ENCODE measurements at places on chromosomes 11 and 22. TPM values are rescaled to one million over a fixed set of nuclear protein-coding genes. Genes with fewer than 3 reads are reported as not detected.

The MRGPRX4 gene
- not detected for total RNA-seq

The MN1 gene
- 1.3 TPM for total RNA-seq

The OR52A1 gene
- not detected for total RNA-seq

The CASP1 gene
- 42.0 TPM for total RNA-seq

The APOBEC3F gene
- 1.2 TPM for total RNA-seq

The TEX54 gene
- not detected for total RNA-seq

The CCDC116 gene
- 0.80 TPM for total RNA-seq

DNA sequence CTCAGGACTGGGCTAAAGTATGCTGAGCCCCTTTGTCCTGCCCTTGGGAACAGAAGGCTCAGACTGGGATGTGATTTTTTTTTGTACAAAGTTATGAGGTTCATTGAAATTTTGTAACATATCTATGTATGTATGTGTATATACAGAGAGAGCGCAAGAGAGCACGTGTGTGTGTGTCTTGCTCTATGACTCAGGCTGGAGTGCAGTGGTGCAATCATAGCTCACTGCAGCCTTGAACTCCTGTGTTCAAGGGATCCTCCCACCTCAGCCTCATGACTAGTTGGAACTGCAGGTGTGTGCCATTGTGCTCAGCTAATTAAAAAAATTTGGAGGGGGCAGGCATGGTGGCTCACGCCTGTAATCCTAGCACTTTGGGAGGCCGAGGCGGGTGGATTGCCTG lies 5.7 kb downstream of the TMEM25 start:
- no peak overlapping the region for H3K27ac ChIP-seq
- H3K4me3 ChIP-seq: no peak overlapping the region
- no peaks in the 10 kb centered on the region for H3K27me3 ChIP-seq
- no peaks in the 10 kb centered on the region for H3K4me1 ChIP-seq
- DNase-seq: no peak
- H3K36me3 ChIP-seq: no peaks in the 10 kb centered on the region

DNA sequence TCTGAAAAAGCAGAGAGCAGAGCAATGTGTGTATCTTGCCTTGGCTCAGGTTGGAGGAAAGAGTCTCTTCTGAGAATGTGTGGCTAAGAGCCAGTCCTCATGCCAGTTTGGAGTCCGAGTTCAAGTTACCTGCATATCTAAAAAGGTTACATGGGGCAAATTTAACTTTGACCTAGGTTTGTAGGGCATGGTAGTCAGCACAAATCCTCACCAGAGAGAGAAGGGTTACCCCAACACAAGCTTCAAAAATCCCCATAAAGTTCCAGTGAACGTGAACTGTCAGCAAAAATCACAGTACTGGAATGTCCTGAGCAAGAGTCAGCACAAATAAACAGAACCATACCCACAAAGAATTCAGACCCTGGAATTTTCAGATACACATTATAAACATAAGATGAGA lies 13.8 kb downstream of the SDHD start:
- no peaks in the 10 kb centered on the region for H3K36me3 ChIP-seq
- H3K27ac ChIP-seq: no peak overlapping the region
- no peaks in the 10 kb centered on the region for H3K27me3 ChIP-seq
- no peaks in the 10 kb centered on the region for H3K4me1 ChIP-seq

DNA sequence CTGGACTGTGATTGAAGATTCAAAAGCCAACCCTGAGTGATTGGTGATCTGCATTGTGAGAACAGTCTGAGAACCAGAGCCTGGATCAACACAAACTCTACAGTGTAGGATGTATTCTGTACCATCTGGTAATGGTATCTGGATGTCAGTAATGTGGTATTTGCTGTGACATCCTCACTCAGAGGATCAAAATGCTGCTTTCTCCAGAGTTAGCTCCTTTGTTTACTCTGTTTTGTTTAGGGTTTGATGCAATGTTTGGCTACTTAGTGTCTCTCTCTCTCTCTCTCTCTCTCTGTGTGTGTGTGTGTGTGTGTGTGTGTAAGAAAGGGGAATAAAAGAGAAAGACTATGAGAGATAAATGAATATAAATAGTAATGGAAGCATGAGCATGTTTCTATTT lies 24.3 kb downstream of the CASP4 start:
- no peak overlapping the region for H3K27ac ChIP-seq
- no peaks in the 10 kb centered on the region for H3K27me3 ChIP-seq
- no peaks in the 10 kb centered on the region for H3K4me1 ChIP-seq
- no peak for DNase-seq
- peaks cover 43% of the 10 kb centered on the region for H3K36me3 ChIP-seq

- peaks cover 10% of the 10 kb centered on the region for H3K4me1 ChIP-seq
- DNase-seq: no peak
- no peak overlapping the region for H3K27ac ChIP-seq
- peaks cover 14% of the 10 kb centered on the region for H3K27me3 ChIP-seq
- no peak overlapping the region for H3K4me3 ChIP-seq
- no peaks in the 10 kb centered on the region for H3K36me3 ChIP-seq
Measured at GRCh38 chr11:35424157-35424940, 5.0 kb upstream of the SLC1A2 start.

- no peak overlapping the region for H3K4me3 ChIP-seq
- no peaks in the 10 kb centered on the region for H3K36me3 ChIP-seq
- no peak overlapping the region for H3K27ac ChIP-seq
- DNase-seq: no peak
- no peaks in the 10 kb centered on the region for H3K4me1 ChIP-seq
- no peaks in the 10 kb centered on the region for H3K27me3 ChIP-seq
Measured at GRCh38 chr22:19612866-19613572, 88.8 kb upstream of the CLDN5 start.

- H3K4me1 ChIP-seq: peaks cover 20% of the 10 kb centered on the region
- H3K4me3 ChIP-seq: no peak overlapping the region
- H3K27ac ChIP-seq: no peak overlapping the region
Measured at GRCh38 chr11:1860108-1860507, 7.2 kb downstream of the LSP1 start.

DNA sequence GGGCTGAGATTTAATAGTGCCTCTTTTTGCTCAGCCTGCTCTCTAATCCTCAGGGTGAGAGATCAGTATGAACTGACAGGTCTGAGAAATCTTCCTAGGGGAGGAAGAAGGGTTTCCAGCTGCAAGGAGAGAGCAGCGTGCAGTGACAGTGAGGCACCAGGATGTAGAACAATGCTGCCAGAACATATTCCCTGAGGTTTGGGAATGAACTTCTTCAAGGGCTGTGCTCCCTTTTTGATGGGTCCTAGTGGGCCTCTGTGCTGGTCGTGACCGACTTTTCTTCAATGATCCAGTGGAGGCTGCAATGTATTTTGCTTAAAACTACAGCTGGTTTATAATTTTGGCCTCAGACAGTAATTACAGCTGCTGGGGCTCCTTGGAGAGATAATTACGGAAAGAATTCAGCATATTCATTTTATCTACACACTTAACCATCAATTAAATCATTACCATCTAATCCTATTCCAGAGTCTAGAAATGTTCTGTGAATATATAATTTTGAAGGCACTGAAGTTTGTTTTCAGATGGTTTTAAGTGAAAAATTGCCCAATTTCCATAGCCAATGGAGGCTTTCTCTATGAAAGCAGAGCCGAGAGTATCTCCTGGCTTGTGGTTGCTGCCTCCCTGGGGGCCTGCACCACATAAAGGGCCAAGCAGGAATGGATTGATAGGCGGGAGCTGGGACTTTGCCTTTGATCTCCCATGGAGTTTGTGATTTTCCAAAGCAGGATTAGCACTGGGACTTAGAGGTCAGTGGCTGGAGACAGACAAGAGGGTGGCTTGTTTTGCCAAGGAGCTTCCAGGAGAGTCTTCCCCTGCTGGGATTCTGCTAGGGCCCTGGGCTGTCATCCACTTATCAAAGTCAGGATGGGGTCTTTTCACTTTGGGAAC lies 41.0 kb upstream of the OLFML1 start:
- H3K36me3 ChIP-seq: no peaks in the 10 kb centered on the region
- no peaks in the 10 kb centered on the region for H3K27me3 ChIP-seq
- H3K4me1 ChIP-seq: no peaks in the 10 kb centered on the region
- H3K27ac ChIP-seq: no peak overlapping the region
- H3K4me3 ChIP-seq: no peak overlapping the region

GRCh38 chr11:70734379-70734778 lies 336.1 kb downstream of the CTTN start:
- no peak overlapping the region for H3K27ac ChIP-seq
- DNase-seq: no peak
- H3K4me1 ChIP-seq: no peaks in the 10 kb centered on the region

- H3K27me3 ChIP-seq: no peaks in the 10 kb centered on the region
- H3K4me1 ChIP-seq: no peaks in the 10 kb centered on the region
- H3K27ac ChIP-seq: no peak overlapping the region
- no peaks in the 10 kb centered on the region for H3K36me3 ChIP-seq
Measured at GRCh38 chr11:33362051-33362910, 105.1 kb downstream of the HIPK3 start.
